ENCODE measurements at places on chromosomes 5 and 9.

DNA sequence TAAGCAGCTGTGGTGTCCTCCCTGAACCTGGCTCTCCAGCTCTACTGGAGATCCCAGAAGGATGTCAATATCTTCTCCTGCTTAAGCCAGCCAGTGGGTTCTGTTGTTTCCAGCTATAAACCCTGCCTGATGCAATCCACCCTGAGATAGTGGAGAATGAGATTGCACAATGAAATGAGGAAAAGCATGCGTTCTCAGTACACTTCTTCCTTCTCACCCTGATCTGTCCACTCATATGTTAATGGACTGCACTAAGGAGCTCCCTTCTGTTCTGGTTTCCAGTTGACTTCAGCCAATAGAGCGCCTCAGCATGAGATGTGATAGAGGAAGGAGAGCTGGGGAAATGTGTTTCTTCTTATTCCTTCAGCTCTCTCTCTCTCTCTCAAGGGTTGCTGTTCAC, 40.0 kb upstream of the CDH6 start:
- no peak for DNase-seq
- no peak overlapping the region for H3K27ac ChIP-seq
- H3K4me3 ChIP-seq: no peak overlapping the region
- H3K27me3 ChIP-seq: no peaks in the 10 kb centered on the region
- H3K36me3 ChIP-seq: no peaks in the 10 kb centered on the region
- no peaks in the 10 kb centered on the region for H3K4me1 ChIP-seq

- no peak overlapping the region for H3K4me3 ChIP-seq
- no peak for DNase-seq
- H3K27me3 ChIP-seq: no peaks in the 10 kb centered on the region
Measured at GRCh38 chr5:150322202-150322601, 19.5 kb upstream of the ARSI start.

GRCh38 chr5:78627766-78628165, 20.8 kb downstream of the LHFPL2 start:
- H3K27me3 ChIP-seq: no peaks in the 10 kb centered on the region
- no peak overlapping the region for H3K27ac ChIP-seq
- no peaks in the 10 kb centered on the region for H3K4me1 ChIP-seq
- H3K4me3 ChIP-seq: no peak overlapping the region
- no peak for DNase-seq

GRCh38 chr5:2487152-2487763, 264.2 kb downstream of the IRX2 start:
- H3K4me1 ChIP-seq: no peaks in the 10 kb centered on the region
- H3K36me3 ChIP-seq: no peaks in the 10 kb centered on the region
- H3K27ac ChIP-seq: no peak overlapping the region
- H3K27me3 ChIP-seq: no peaks in the 10 kb centered on the region

GRCh38 chr9:112925058-112925641, 34.5 kb upstream of the SLC46A2 start:
- H3K27ac ChIP-seq: no peak overlapping the region
- H3K4me1 ChIP-seq: no peaks in the 10 kb centered on the region

GRCh38 chr5:2756211-2757152, 5.0 kb upstream of the IRX2 start:
- H3K4me3 ChIP-seq: no peak overlapping the region
- no peak for DNase-seq
- H3K36me3 ChIP-seq: no peaks in the 10 kb centered on the region
- peaks cover 28% of the 10 kb centered on the region for H3K27me3 ChIP-seq
- H3K27ac ChIP-seq: no peak overlapping the region

DNA sequence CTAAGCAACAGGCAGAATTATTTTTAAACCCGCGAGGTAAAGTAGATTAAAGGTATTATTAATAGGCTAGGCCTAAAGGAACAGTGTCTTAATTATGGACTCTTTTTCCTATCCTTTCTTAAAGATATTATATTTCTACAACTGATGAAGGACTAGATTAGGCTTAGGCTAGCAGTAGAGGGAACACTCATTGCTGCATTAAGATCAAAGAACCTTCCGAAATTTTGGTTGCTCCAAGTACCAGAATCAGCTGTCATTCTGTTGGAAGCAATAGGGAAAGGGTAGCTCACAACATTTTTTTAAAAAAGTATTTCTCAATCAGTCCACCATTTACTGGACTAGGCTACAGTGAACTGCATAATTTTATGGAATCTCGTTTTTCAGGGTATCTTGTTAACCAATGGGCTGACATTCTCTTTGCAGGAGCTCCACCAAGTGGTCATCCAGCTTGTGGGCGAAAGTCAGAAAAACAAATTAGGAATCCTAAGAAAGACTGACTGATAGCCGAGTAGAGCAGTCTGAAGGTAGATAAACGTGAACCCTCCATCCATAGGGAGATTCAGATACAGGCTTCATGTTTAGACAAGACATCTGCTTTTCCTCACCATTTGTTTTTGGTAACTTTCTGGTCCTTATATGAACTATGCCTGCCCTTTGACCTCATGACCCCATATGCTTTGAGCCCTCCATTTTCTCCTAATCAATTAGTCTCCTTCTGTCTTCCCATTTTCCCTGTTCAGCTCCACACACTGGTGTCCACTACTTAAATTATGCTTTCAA, 103.6 kb upstream of the CHD1 start:
- H3K4me3 ChIP-seq: peak overlapping the region; percentile 50
- no peak for DNase-seq
- no peaks in the 10 kb centered on the region for H3K27me3 ChIP-seq
- H3K27ac ChIP-seq: peak overlapping the region; percentile 99

- no peaks in the 10 kb centered on the region for H3K36me3 ChIP-seq
- no peak overlapping the region for H3K4me3 ChIP-seq
- H3K4me1 ChIP-seq: peaks cover 15% of the 10 kb centered on the region
- DNase-seq: no peak
- H3K27ac ChIP-seq: no peak overlapping the region
Measured at GRCh38 chr5:68367717-68368116, 152.2 kb downstream of the PIK3R1 start.

- H3K4me3 ChIP-seq: no peak overlapping the region
- no peak for DNase-seq
- H3K36me3 ChIP-seq: no peaks in the 10 kb centered on the region
- no peaks in the 10 kb centered on the region for H3K27me3 ChIP-seq
- H3K4me1 ChIP-seq: no peaks in the 10 kb centered on the region
Measured at GRCh38 chr9:18703151-18703900, 229.4 kb downstream of the ADAMTSL1 start.

- no peak for DNase-seq
- H3K27me3 ChIP-seq: no peaks in the 10 kb centered on the region
- peaks cover 10% of the 10 kb centered on the region for H3K4me1 ChIP-seq
- H3K36me3 ChIP-seq: no peaks in the 10 kb centered on the region
Measured at GRCh38 chr9:37531699-37532098, 44.5 kb downstream of the FBXO10 start.

DNA sequence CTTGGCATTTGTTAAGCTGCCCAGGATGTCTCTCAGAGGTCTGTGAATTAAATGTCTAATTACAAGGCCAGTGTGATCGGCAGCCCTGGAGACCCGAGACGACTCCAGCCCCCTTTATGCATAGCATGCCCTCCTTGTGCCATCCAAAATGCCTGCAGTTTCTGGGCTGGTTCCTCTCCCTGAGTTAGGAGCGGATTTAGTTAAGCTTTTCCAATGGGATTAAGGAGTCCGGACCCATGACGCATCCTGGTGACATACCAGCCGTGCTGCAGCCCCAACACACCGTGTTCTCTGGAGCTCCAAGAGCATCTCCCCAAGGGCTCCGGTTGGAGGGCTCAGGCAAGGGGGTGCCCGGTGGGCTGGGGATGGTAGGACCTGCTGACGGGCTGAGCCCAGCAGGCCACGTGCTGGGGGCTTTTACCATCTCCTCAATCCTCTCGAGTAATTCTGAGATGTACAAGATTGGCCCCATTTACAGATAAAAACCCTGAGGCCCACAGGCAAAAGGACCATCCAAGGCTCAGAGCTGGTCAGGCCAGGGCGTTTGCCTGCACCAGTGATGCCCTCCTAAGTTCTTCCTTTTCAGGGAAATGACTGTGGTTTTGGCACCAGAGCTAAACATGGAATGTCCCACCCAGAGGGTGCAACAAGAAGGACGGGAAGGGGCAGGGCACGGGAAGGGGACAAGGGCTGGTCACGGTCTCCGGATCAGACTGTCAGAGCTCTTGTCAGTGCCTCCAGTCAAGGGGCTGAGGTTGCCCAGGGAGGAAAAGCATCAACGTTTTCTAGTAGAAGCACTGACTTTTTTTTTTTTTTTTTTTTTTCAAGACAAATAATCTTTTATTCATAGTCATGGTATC, 82.6 kb upstream of the PHYKPL start:
- no peak overlapping the region for H3K4me3 ChIP-seq
- H3K27me3 ChIP-seq: no peaks in the 10 kb centered on the region
- no peak for DNase-seq
- no peaks in the 10 kb centered on the region for H3K4me1 ChIP-seq
- H3K27ac ChIP-seq: no peak overlapping the region
- H3K36me3 ChIP-seq: no peaks in the 10 kb centered on the region

DNA sequence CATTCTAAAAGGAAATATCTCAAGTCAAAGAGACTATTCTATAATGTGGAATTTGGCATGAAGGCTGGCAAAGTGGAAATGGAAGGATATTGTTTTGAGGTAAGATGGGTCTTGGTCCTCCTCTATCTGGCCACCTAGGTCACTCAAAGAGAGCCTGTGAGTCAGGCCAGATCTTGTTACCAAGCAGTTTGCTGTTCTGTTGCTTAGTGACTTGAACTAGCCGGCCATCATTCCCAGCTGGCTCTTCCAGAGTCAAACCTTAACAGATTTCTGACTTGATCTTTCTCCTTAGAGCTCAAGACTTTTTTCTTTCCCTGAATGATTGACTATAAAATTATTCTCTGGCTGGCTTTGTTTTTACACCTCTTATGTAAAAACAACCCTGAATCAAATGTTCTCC, 136.1 kb downstream of the PDE4D start:
- H3K36me3 ChIP-seq: no peaks in the 10 kb centered on the region
- H3K4me3 ChIP-seq: no peak overlapping the region
- no peaks in the 10 kb centered on the region for H3K27me3 ChIP-seq
- no peak overlapping the region for H3K27ac ChIP-seq
- no peaks in the 10 kb centered on the region for H3K4me1 ChIP-seq

DNA sequence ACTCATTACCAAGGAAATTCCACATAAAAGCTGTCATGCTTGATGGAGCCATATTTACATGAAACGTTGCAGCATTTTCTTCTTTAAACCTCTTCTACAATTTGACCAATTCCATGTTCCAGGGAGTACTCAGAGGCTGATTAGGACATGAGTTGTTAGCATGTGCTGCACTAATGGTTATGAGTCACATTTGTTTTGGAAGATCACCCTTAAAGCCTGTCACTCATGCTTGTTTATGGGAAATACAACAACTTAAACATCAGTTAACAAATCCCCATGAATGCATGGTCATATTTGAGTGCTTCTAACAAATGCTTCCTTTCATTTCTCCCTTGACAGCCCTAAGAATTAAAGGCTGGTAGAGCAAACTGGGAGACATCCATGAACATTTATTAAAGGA, 156.1 kb downstream of the GHR start:
- no peak overlapping the region for H3K4me3 ChIP-seq
- H3K36me3 ChIP-seq: no peaks in the 10 kb centered on the region
- no peaks in the 10 kb centered on the region for H3K4me1 ChIP-seq
- H3K27me3 ChIP-seq: no peaks in the 10 kb centered on the region
- H3K27ac ChIP-seq: no peak overlapping the region

- no peaks in the 10 kb centered on the region for H3K36me3 ChIP-seq
- H3K27me3 ChIP-seq: no peaks in the 10 kb centered on the region
- no peak overlapping the region for H3K27ac ChIP-seq
- H3K4me3 ChIP-seq: no peak overlapping the region
Measured at GRCh38 chr5:156971415-156971814, 8.4 kb upstream of the TIMD4 start.

GRCh38 chr5:23389291-23390101, 117.9 kb upstream of the PRDM9 start:
- no peaks in the 10 kb centered on the region for H3K36me3 ChIP-seq
- H3K4me3 ChIP-seq: no peak overlapping the region
- H3K4me1 ChIP-seq: no peaks in the 10 kb centered on the region
- no peak for DNase-seq
- no peaks in the 10 kb centered on the region for H3K27me3 ChIP-seq

DNA sequence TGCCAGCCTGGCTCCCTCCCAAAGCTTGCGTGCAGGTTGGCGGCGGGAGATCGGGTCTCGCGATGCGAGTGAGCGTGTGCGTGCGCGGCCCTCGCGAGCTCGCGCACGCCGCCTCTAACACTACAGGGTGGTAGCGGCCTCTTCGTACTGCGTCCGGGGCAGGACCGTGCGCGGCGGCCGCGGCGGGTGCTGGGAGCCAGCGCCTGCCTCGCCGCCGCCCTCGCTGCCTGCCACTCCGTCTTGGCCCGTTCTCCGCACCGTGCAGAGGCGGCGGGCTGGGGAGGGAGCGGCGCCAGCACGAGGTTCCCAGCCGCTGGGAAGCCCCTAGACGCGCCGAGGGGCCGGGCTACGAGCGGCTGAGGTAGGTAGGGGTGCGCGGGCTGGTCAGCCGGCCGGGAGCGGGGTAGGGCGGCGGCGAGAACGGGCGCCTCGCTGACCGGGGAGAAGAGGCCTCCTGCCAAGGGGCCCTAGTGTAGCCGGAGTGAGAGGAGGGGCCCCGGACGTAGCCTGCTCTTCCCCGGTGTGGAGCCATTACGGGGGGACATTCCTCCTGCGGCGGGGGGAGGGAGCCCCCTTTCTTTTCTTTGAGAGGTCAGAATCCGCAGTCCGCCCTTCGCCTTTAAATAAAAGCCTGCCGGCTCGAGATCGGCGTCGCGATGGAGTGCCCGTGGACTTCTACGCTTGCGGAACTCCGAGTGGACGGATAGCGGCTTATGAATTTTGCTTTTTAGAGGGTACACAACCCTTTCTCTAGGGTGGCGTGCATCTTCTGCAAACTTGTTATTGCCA, at the start of gene C5orf24:
Gene C5orf24, plus strand, starts transcription at position 117 of the 789 bp plus-strand sequence. CDS start 8,933 bp downstream, outside the sequence.
- no peaks in the 10 kb centered on the region for H3K27me3 ChIP-seq
- peak within 1 kb of the TSS; percentile 87 for H3K4me3 ChIP-seq
- peak within 1 kb of the TSS; percentile 97 for H3K27ac ChIP-seq
- H3K4me1 ChIP-seq: peaks cover 24% of the 10 kb centered on the region
- peaks cover 3% of the 10 kb centered on the region for H3K36me3 ChIP-seq
- peak; percentile 98 for DNase-seq

DNA sequence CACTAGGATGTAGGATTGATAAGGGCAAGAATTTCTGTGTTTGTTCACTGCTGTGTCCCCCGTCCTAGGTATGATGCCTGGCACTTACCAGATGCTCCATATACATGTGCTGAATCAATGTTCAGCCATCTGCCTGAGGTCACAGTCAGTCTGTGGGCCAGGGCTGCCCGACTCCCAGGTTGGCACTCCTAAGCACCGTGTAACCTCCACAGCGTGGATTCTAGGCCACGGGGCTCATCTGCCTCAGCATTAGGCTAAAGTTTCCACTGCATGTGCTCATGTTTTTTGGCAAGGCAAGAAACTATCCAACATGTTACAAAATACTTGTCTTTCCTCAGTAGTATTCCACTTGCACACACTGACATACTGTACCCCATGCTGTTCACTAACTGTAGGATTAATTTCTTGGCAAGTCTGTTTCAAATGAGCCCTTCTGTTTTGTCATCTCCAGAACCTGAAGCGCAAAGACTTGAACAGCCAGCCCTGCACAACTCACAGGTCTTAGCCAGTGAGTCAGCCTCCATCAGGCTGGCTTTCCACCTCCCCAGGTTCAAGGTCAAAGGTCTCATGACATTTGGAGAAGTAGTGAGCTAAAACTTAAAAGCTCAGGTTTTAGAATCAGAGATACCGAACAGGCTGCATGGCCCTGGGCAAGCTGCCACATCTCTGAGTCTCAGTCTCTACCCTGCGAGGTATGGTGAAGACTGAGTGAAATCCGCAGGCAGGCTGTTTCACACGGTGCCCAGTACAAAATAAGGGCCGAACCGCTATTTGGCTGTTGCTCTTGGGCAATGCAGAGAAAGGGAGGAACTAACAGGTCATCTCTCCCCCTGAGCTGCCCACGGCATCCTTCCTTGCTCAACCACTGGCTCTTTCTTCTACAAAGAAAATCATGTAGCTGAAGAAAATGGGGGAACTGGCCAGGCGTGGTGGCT, 7.2 kb downstream of the TOR1A start:
- H3K4me3 ChIP-seq: no peak overlapping the region
- no peak for DNase-seq
- H3K4me1 ChIP-seq: no peaks in the 10 kb centered on the region
- H3K27ac ChIP-seq: no peak overlapping the region
- no peaks in the 10 kb centered on the region for H3K27me3 ChIP-seq

Data from natural killer cell (primary cell).